ENCODE measurements at places on chromosomes 16 and 17.
A peak's percentile ranks its signal among the peaks of the same experiment; 100 is the strongest.

- no peak for DNase-seq
Observed at GRCh38 chr17:44837196-44837595, 7.1 kb upstream of the GJC1 start.

DNA sequence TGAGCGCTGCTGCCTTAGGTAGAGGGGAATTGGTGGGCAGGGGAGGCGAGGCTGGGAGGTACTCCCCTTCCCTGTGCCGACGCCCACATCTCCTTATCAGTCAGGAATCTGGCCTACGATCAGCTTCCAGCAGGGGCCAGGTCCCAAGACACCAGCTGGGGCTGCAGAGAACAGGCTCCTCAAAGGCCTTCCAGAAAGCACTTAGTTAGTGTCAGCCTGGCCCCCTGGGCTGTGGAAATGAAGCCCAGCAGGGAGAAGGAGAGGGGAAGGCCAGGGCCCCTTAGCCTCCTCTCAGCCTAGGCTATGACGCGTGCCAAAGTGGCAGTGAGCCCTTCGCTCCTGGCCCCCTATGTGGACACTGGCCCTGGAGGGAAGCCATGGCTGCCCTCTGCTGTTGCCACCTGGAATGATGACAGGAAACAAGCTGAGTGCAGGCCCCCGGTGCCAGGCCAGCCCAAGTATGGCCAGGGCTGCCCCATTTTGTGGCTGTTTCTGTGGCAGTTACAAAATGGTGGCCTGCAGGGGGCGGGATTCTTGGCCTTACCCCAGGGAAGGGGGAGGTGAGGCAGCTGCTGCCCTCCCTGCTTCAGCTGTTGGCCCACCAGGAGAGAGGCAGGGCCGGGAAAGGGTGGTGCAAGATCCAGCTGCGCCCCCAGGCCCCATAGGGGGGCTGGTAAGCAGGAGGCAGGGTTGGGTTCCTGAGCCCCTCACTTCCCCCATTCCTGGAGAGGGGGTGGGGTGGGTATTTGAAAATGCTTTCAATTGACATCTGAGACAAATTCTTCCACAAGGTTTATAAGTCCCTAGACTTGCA is 11.3 kb downstream of the TBX4 start:
- no peak for DNase-seq

- no peak for DNase-seq
Observed at GRCh38 chr16:53043428-53043831, 9.3 kb downstream of the CHD9NB start.

- DNase-seq: no peak
Observed at GRCh38 chr17:64648234-64648633, 13.9 kb downstream of the SMURF2 start.

DNA sequence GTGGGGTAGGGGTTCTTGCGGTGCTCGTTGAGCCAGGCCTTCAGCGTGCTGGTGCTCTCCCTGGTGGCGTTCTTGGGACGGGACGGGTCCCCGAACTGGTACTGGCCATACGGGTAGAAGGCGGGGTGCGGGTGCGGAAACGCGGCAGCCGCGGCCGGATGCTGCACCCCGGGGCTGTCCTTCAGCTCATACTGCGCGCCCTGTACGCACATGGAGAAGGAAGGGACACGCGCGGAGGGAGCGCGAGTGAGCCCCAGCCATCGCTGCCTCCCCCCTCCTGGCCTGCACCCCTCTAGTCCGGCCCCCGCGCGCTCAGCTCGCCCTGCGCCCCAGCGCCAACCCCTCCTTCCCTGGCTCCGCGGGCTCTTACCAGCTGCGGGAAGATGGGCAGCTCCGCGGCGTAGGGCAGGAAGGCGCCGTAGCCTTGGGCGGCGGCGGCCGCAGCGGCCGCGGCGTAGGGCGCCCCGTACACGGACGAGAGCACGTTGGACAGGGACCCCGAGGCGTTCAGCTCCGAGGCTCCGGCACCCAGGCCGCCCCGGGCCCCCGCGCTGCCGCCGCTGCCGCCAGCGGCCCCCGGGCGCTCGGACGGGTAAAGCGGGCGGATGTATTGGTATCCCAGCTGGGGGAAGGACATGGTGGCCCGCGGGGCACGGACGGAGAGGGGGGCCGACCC is 1.0 kb downstream of the IRX3 start:
- no peak for DNase-seq

- DNase-seq: peak; percentile 21
Observed at GRCh38 chr17:51258756-51259563, 889 bp downstream of the MBTD1 start.

GRCh38 chr17:32161029-32161428 is 18.7 kb downstream of the RHOT1 start:
- DNase-seq: no peak

All from SIG-M5 (cell line).